ENCODE measurements at places on chromosomes 11 and 22. TPM values are rescaled to one million over a fixed set of nuclear protein-coding genes. Genes with fewer than 3 reads are reported as not detected.

CAT gene
- total RNA-seq: 249 TPM

PRRG4 gene
- 2.2 TPM for total RNA-seq

PTH gene
- total RNA-seq: not detected

GRCh38 chr11:2766166-2766565 lies 66.4 kb upstream of the KCNQ1OT1 start:
- DNase-seq: no peak

DNA sequence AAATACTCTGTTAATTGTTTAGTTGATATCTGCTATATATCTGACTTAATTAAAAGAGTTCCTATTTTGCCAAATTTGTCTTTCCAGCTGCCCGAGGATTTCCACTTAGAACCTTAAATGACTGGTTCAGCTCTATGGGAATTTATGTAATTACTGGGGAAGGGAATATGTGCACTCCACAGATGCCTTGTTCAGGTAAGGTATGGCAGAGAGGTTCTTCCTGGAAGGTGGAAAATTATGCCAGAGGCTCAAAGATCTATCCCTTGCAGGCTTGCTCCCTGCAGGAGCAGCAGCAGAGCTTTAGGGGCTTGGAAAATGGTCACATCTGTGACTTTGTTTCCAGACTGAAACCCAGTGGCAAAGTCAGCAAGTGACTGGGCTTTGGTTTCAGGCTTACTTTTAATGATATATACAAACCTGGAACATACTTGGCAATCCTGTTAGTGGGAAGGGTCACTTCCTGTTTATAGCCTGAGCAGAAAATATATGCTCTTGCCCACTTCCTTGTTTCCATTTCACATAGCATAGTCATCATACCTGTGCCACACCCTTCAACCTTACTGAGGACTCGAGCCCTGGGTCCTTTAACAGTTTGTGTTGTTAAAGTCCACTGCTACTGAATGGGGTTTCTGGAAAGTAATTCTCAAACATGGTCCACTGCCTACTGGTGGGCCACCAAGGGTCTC lies 23.7 kb downstream of the WBP2NL start:
- DNase-seq: no peak

DNA sequence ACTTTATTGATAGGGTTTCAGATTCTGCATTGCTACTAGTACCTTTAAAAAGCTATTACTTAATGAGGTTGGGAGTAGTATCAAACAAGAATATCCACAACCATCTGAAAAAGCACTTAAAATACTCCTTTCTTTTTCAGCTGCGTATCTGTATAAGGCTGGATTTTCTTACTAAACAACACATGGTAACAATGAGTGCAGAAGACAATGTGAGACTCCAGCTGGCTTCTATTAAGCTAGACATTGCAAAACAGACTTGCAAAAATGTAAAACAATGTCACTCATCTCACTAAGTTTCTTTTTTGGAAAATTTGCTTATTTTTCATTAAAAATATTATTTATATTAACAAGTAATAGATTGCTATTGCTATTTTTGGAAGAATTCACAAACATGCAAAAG lies 132.6 kb downstream of the WNT11 start:
- DNase-seq: no peak

DNA sequence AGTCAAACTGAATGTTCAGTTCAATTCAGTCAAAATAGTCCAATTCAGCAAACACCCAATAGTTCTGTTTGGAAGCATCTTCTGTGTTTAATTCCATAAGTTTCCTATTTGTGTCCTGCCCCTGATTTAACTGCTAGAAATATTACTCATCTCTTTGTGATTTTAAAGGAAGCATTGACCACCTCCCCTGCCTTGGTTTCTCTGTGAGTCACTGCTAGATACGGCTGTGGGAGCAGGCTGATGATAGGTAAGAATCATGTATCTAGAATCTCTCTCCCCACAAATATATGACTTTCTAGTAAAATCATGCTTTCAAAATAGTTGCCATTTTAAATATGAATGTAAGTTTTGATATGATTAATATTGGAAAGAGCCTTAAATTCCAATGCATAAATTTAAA lies 888.5 kb downstream of the NTM start:
- DNase-seq: no peak

GRCh38 chr22:38177926-38178604 lies 3.6 kb downstream of the PLA2G6 start:
- DNase-seq: no peak

All from omental fat pad (tissue), 4 donors.